ENCODE measurements at places on chromosomes 1 and 21.

DNA sequence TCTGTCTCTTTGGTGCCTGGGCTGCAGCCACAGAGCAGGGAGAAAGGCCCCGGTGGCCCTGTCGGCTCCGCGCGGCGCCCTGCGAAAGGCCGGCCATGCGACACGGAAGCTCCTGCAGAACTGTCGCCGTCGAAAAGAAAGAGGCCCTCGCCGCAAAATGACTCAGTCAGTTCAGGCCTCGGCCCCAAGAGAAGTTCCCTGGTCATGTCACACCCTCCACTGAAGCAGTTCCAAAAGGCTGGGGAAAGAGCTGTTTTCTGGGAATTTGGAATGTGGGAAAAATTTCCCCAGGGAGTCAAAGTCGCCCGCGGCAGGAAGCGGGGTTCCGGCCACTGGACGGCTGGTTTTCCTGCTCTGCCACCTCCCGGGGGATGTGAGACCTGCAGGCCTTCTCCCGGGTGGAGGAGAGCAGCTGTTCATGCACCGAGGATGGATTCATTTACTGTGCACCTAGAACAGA is 115.8 kb upstream of the ZNF678 start:
- no peak for DNase-seq

GRCh38 chr1:167360120-167360519 is 139.4 kb downstream of the POU2F1 start:
- DNase-seq, result no peak

DNA sequence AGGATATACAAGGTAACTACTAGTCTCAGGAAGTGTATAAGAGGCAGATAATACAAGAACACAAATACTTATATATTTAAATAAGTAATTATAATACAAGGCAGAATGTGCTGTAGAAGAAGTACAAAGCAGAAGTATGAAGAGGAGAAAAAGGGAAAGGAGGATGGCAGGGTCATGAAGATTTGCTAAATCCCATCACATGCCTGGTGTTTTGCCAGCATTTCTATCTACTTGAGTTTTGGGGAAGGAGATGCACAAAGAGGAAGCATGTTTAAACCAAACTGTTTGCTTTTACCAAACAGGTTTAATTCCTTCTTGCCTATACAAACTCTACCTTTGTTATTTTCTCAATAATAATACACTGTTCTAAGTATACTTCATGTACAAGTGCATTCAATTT is 60.9 kb upstream of the PODN start:
- DNase-seq, result no peak

DNA sequence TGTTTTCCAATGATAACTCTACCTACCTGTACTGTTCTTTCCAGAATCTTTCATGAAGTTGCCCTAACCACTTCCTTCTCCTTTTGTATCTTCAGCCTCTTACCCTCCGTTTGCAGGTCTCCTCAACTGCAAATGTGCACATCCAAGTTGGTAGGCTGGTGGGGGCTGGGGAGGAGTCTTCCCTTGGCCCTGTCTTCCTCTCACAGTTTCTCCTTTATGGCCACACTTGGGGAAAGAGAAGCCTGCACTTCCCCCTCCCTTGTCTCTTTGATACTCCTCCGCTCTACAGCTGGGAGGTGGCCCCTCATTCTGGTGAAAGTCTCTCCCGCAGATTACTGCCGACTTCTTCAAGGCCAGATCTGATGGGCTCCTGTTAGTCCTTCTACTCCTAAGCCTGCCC is 26.9 kb upstream of the GPR88 start:
- no peak for DNase-seq

DNA sequence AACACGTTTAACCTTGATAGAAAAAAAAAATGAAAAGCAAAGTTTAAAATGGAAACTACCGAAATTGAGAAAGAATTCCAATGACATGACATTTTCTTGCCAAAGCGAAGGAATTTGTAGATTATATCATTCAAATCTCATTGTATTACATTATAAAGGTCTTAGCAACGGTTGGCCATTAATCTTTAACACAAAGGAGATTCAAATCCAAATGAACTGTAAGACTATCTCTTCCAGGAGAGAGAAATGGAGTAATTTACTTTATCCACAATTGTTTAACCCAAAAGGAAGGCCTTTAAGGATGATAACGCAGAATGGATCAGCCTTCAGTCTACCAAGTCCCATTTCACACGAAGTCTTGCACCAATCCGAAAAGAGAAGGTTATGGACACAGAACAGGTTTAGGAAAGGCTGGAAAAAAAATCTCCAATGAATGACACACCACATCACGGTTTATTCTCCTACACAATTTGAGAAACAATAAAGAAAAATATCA is 1.5 kb downstream of the ENAH start:
- DNase-seq, result no peak

DNA sequence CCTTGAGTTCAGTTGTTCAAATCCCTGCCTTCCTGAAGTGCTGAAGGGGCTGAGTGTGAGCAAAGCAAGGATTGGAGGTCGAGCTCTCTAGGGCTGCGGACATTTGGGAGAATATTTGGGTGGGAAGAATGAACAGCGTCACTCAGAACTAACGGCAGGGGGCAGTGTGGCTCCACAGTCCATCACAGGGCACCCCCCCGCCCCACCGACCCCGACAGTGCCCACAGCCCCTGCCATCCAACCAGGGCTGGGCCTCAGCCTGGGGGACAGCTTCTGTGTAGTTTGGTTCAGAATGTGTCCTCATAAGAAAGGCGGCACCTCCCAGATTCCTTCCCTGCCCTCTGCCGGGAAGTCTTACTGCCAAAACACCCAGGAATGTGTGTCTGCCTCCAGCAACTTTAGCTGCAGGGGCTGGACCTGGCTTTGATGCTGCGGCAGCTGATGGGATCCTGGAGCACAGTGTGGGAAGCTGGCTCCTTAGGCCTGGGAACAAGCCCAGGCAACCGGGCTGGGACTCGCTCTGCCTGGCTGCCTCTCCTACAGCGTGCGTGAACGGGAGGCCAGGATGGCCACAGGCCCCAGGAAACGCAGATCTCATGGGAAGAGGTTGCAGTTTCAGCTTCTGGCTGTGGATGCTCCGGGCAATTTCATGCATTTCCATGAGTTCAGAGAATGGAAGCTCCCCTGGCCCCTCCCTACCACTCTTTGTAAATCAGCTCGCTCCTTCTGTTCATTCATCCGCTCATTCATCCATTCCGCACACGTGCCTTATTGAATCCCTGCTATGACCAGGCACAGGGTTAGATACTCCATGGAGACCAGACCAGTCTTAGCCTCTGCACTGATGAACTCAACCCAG is 104.9 kb upstream of the TMPRSS2 start:
- no peak for DNase-seq

DNA sequence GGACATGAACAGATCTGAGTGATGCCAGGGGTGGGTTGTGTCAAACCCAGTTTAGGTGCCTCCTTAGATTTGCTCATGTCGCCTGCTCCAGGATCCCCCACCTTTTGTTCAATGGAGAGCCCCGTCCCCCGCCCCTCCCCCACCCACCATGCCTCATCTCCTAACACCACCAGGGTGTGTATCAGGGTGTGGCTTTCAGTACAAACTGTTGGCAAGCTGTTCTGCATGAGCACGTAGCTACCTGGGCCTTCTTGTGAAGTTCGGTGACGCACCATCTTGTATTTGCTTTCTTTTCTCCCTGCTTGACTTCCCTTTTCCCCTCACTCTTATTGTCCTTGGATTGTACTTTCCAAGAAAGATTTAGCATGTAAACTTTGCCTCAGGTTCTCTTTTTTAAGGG is 94.8 kb downstream of the EBNA1BP2 start:
- no peak for DNase-seq

DNA sequence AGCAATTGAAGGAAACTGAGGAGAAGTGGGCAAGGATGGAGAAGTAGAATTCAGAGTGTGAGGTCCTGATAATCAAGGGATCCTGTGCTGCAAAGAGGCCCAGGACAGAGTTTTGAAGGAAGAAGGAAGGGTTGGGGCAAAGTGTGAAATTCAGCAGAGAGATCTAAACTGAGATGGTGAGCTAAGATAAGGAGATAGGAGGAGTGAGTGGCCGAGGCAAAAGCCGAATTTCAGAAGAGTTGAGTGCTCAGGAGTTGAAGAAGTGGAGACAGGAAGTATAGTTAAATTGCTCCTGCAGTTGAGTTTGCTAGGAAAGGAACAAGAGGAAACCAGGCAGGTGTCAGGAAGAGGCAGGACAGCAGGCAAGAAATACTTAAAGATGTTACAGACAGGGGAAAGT is 16.4 kb upstream of the MAPKAPK2 start:
- DNase-seq, result no peak

DNA sequence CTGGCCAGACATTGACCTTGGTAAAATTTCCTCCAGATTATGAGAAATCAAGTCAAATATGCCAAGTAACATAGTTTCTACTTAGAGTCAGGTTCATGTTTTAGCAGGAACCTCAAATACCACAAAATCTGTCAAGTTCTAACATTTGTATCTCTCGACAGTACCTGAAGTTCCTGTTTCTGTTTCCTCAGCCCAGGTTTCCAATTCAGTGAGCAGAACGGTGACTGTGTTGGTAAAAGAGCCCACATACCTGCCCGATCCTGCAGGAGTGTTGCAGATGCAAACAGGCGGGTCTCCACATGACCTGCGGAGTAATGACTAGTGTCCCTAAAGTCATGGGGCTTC is 57.9 kb upstream of the LGALS8 start:
- DNase-seq, result no peak

DNA sequence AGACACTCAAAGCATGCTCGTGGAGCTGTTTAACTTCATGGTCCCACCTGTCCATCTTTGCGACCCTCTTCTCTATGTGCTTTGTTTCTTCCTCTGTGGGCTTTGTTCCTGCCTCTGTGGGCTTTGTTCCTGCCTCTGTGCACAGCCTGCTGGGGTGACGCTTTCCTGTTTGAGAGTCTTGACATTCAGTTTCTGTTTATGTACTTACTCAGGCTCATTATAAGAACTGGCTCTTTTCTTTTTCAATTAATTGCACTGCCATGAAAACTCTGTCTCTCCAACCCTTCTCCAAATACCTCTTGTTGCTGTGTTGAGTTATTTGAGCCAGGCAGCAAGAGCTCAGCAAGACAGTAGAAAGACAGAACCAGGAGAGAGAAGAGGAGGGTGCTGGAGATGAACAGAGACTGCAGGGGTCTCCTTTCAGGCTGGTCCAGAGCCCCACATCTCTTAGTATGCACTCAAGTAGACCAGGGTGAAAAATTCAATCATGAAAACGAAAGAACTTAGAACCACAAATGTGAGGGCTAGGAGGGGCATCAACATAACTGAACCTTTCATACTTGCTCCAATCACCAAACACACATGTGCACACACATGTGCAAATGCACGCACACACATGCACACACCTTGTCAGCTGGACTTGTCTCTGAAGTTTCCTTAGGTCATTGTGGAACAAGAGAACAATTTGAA is 88.3 kb upstream of the SGIP1 start:
- peak; percentile 31 for DNase-seq

- DNase-seq, result no peak
Measured at GRCh38 chr1:43484367-43484766, 30.6 kb upstream of the HYI start.

DNA sequence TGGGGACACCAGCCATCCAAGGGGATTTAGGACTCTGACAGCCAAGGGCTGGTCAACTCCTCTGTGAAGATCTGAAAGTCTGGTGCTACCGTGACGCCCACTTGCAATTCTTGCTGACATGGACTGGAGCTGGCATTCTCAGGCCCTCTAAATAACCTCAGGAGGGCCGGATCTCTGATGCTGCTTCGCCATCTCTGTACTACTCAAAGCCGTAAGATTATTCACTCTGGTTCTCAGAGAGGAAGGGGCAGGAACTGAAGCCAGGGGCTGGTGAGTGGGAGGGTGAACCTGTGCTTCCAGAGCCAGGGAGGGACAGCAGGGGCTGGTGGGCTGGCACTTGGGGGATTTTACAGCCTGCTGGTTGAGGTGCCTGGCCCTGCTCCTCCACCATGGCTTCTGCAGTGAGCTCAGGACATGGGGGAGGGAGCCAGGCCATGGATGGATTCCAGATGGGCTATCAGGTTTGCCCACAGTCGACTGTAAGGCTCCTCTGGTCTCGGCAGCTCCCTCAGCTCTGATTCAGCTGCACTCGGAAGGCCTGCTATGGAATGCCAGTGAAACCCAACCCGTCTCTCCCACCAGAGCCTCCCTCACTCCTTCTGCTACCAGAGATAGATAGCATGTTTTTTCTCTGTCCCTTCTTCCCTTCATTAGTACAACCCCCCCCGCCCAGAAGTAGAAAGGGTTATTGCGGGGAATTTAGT is 84.5 kb downstream of the PLXNA2 start:
- DNase-seq, result no peak

DNA sequence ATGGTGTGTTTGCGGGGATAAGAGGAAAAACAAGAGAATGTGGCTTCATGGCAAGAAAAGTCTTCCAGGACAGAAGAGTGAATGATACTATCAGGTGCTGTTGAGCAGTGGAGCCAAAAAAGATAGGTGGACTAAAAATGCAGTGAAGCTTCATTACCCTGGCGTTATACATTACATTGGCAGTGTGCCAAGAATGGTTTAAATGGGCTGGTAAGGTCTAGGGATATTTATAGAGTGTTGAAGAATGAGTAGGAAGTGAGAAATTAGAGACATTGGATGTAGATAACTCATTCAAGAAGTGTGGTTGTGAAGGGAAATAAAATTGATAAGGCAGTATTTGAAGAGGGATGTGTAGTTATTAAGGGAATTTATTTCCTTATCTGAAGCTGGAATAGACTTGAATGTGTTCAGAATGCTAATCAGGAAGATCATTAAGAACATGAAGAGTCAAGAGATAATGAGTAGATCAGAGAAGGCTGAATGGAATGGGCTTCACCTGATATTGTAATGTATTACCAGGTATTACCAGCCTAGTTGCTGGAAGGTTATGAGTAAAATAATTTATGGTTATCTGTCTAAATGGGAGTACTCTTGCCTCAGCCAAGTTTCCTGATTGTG is 72.7 kb downstream of the MAST2 start:
- DNase-seq, result no peak

- no peak for DNase-seq
Measured at GRCh38 chr1:51488372-51489050, 30.6 kb downstream of the EPS15 start.

DNA sequence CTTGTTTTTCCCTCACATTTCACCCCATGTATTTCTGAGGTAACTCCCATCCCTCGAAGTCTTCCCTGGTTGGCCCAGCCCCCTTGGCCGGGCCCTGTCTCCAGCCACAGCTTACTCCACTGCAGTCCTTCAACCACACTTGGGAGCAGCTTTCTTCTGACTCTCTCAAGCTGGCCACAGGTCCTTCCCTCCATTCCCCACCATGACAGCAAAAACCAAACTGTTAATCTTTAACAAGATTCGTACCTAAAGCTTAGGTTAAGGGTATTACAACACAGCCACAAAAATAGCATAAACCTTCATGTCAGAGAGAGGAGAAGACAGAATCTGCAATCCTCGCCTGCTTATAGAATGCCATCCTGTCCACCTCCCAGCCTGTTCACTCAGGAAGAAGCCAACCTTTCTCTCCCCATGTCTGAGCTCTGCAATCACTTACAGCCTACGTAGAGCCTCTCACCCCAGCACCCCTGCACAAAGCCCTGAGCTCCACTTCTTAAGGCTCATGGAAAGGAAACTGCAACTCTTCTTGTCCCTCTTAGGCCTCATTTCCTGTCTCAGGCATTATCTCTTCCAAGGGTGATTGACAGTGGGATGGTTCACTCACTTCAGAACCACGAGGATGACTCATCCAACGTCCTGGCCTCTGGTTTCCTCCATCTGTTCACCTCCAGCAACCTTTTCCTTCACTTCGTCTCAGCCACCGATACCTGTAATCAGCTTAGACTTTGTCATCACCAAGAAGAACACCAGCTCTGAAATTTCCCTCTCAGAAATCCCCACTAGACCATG is 72.8 kb downstream of the CD2 start:
- peak; percentile 33 for DNase-seq
